ENCODE measurements at places on chromosomes 5 and 9.

- DNase-seq, result no peak
- no peaks in the 10 kb centered on the region for H3K36me3 ChIP-seq
- H3K27me3 ChIP-seq, result peaks cover 4% of the 10 kb centered on the region
- H3K4me3 ChIP-seq, result no peak overlapping the region
- no peaks in the 10 kb centered on the region for H3K4me1 ChIP-seq
- H3K27ac ChIP-seq, result no peak overlapping the region
Observed at GRCh38 chr9:111819360-111819759, 24.6 kb upstream of the SHOC1 start.

- no peaks in the 10 kb centered on the region for H3K36me3 ChIP-seq
- H3K27me3 ChIP-seq, result no peaks in the 10 kb centered on the region
- H3K4me3 ChIP-seq, result no peak overlapping the region
- peaks cover 4% of the 10 kb centered on the region for H3K4me1 ChIP-seq
Observed at GRCh38 chr9:121620777-121621449, 30.5 kb upstream of the DAB2IP start.

GRCh38 chr5:154683101-154683880 lies 71.9 kb upstream of the LARP1 start:
- H3K27me3 ChIP-seq, result peaks cover 20% of the 10 kb centered on the region
- H3K4me3 ChIP-seq, result peak overlapping the region; percentile 53
- peaks cover 5% of the 10 kb centered on the region for H3K4me1 ChIP-seq
- DNase-seq, result no peak
- H3K36me3 ChIP-seq, result no peaks in the 10 kb centered on the region
- H3K27ac ChIP-seq, result peak overlapping the region; percentile 61

DNA sequence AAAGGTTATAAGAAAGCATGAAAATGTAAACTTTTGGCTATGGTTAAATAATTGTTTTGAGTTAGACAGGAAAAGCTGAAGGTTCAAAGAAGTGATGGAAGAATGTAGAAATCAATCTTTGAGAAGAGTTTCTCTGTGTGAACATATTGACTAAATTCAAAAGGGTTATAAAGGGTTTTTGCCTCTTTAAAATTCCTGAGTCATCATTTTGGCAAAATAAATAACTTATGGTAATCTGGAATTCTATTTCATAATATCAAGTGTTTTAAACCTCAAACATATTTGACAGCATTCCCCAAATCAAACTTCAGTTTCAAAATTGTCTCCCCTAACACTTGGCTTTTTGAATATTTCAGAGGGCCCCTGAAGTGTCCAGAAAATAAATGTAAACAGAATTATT lies 60.6 kb upstream of the SPINK5 start:
- H3K36me3 ChIP-seq, result no peaks in the 10 kb centered on the region
- no peaks in the 10 kb centered on the region for H3K4me1 ChIP-seq
- H3K27me3 ChIP-seq, result no peaks in the 10 kb centered on the region
- no peak for DNase-seq
- H3K27ac ChIP-seq, result no peak overlapping the region
- H3K4me3 ChIP-seq, result no peak overlapping the region

DNA sequence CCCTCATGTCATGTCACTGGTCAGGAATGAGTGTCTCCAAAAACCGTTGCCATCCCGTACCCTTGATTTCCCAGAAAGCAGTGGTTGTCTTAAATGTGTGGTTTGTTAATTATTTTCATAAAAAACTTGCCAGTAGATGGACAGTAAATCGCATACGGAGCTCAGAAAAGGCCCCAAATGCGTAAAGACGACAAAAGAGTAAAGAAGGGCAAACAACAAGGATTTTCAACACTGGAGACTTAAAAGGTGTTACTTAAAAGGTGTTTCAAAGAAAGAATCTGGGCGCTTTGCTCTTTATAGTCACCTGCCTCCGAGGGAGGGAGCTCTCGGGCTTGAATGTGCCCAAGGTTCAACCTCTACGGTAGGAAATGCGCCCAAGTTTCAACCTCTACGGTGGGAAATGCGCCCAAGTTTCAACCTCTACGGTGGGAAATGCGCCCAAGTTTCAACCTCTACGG lies 734 bp downstream of the KIF27 start:
- peaks cover 21% of the 10 kb centered on the region for H3K4me1 ChIP-seq
- no peak for DNase-seq
- H3K27me3 ChIP-seq, result no peaks in the 10 kb centered on the region
- H3K27ac ChIP-seq, result peak overlapping the region; percentile 94
- H3K4me3 ChIP-seq, result peak overlapping the region; percentile 85

Measured in activated CD4-positive, alpha-beta T cell treated with anti-CD3 and anti-CD28 coated beads, Interleukin-2, amount 10 ng/mL, durations not matched to agents 7 days and 5 days (primary cell).